ENCODE measurements at places on chromosomes 4 and X. TPM values are rescaled to one million over a fixed set of nuclear protein-coding genes. Genes with fewer than 3 reads are reported as not detected.

GRCh38 chr4:48109413-48110263 is 24.4 kb downstream of the TXK start:
- DNase-seq, result no peak

The AVPR2 gene
- 2.4 TPM for polyA plus RNA-seq

The CENPE gene
- 14.3 TPM for polyA plus RNA-seq

- no peak for DNase-seq
Measured at GRCh38 chr4:3396600-3396999, 45.2 kb upstream of the HGFAC start.

DNA sequence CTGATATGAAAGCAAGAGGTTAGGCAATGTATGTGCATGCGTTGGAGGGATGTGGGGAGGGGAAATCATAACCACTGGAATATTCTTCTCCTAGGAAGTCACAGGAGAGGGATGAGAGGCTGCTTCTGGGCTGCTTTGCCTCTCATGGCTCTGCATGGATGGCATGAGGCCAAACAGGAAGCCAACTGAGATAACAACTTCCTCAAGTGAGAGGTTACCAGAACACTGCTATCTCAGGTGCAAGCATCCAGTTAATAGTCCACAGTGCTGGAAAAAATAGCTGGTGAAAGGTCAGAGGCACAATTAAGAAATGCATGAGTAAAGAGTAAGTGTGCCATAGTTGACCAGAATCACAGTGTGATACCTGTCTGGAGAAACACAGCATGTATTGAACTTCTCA is 113.3 kb downstream of the ELOVL6 start:
- no peak for DNase-seq

The SMIM20 gene
- 48.0 TPM for polyA plus RNA-seq

DNA sequence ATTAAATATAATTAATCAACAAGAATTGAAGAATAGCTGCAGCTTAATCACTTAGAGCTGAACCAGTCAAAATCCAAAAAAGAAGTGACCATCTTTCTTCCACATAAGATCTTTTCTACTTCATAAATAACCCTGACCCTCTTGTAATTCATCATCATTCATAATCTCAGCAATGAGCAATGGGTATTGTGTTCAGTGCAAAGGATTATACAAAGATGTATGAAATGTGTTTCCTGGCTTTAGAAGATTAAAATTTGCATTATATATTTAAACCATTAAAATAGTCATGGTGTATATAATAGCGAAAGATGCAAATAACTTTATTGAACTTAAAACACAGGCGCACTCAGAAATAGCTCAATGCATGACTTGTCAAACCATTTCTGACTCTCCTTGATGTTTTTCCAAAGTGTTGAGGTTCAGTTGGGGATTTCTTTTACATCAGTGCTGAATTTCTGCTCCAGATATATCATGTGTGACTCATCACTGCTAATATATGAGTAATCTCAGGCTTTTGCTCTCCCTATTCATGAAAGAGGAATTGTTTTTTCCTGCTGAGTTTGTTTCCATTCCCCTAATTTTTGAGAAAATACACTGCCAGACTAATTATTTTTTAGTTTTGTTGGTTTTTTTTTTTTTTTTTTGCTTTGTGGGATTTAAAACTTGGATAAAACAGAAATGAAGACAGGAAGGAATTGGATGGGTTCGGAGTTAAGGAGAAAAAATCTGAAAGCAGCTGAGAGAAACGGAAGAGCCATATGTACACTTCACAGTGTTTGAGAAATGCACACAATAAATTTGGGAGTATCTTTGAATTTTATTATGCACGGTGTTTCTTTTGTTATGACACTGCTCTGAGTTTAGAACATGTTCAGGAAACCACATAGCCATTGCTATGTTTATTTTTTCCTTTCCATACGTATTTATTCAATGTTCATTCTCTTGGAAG is 290.1 kb upstream of the PCDH7 start:
- no peak for DNase-seq

The PITX2 gene
- polyA plus RNA-seq, result 3.2 TPM

DNA sequence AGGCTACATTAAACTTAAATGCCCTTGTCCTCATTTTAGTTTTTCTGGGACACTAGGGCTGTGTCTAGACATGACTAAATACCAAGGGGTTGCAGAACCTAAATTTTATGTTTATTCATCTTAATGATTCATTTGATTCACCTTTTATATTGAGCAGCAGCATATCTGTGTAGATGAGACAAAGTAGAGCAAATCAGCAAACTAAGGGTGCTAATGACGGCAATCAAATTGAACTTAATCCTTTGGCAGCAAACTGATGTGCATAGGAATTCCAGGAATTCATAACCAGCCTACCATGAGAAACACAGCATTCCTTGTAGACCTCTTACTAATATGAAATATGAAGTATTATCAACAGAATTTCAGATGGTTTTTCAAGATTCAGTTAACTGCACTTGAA is 25.1 kb downstream of the EPHA5 start:
- DNase-seq, result no peak

The USP17L20 gene
- not detected for polyA plus RNA-seq

- DNase-seq, result no peak
Measured at GRCh38 chr4:8550691-8551090, 29.5 kb upstream of the GPR78 start.

- no peak for DNase-seq
Measured at GRCh38 chrX:16208601-16209000, 41.3 kb downstream of the MAGEB17 start.

DNA sequence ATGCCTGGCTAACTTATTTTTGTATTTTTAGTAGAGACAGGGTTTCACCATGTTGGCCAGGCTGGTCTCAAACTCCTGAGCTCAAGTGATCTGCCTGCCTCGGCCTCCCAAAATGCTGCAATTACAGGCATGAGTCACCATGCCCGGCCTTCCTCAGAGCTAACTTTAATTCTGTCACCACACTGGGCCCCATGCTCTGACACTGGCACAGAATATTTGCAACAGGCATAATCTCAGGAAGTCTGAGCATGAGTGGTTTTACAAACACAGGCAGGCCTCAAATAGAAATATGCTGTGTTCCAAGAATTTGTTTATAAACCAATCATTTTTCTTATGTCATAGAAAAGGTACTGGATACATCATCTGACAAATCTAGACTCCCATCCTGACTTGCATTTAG is 32.7 kb upstream of the FAM9C start:
- DNase-seq, result no peak

DNA sequence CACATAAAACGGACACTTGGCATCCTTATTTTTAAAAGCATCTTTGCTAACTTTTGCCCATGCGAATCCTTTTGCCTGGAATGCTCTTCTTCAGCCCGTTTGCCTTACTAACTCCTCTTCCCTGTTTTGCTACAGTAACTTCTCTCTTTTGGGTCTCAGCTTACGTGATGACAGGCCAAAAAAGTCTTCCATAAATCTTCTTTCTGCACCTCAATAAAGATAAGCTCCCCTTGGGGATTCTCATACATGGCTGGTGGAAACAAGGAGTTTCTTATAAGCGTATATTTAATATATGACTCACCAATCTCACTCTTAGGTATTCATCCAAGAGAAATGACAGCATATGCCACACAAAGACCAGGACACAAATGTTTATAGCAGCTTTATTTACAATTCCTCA is 192.7 kb downstream of the RCHY1 start:
- DNase-seq, result no peak

DNA sequence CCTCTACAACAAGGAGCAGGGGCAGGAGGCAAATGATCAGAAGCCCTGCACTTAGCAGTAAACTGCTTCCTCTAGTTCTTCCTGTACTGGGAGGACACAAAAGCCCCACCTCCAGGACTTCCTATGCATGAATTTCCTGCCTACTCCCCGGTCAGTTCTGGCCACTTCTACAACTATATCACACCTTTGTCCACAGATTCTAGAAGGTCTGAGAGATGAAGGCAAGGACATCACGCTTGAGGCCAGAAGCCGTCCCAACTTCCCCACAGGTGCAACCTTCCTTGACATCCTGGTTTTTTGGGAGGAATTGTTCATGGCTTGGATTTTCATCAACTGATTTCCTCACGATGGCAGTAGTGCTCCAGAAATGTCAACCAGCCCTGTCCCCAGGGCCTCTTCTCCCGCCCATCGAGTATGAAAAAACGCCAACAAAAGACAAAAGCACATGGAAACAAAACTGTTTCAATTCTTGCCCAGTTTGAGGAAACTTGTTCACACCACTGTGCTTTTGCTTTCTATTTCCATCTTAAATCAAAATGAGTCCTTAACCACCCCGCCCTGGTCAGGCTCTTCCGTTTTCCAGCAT is 206.5 kb upstream of the STK26 start:
- DNase-seq, result no peak

DNA sequence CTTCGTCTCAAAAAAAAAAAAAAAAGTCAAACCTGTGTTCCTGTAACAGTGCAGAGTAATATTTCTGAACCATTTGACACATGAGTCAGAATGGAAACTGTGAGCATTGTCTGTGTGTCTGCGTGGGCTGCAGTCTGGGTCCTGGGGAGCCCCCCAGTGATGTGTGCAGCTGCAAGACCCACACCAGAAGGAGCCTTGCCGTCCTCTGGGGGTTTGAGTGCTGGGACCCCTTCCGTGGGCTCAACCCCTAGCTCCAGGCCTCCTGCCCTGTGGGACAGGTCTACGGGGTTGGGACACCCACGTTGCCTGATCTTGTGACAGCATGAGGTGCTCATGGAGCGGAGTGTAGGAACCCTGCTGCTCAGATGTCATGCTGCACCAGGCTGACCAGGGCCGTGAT is 43.7 kb downstream of the DDX3X start:
- DNase-seq, result no peak

DNA sequence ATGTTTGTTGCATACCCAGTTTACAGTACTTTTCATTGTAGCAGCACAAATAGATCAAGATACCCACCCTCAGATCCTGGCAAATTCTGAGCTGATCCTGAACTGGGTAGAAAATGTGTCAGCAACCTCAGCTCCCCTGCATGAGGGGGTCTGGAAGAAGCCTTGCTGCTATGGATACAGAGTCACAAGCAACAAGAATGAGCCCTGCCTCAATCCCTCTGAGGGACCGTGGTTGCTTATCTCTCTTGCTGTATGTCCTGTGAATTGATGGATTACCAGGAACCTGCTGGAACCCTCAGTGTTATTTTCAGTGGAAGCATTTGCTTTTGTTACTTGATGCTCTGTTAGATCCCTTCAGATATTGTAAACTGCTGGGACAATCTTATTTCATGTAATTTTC is 331.0 kb downstream of the STIM2 start:
- no peak for DNase-seq

- DNase-seq, result no peak
Measured at GRCh38 chr4:123449780-123450179, 53.2 kb downstream of the SPRY1 start.
